Vagina (tissue), 2 donors: ENCODE measurements at places on chromosomes 12 and 14.

GRCh38 chr12:46470036-46470627, 97.6 kb upstream of the SLC38A2 start:
- H3K4me1 ChIP-seq: peaks cover 22% of the 10 kb centered on the region
- no peak for DNase-seq
- H3K36me3 ChIP-seq: no peaks in the 10 kb centered on the region
- no peak overlapping the region for H3K4me3 ChIP-seq

DNA sequence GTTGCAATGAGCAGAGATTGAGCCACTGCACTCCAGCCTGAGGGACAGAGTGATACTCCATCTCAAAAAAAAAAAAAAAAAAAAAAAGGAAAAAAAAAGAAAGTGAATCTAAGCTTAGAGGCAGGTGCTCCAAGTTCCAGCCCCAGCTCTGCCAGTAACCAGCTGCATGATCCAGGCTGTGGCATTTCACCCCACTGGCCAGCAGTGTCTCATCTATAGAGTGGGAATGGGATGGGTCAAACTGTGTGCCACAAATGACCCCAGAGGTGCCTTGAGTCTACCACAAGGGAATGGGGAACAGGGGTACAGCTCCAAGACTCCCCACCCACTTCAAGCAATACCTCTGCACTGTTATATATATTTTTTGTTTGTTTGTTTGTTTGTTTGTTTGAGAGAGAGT, 5.0 kb downstream of the PLEKHD1 start:
- H3K27me3 ChIP-seq: no peaks in the 10 kb centered on the region
- peaks cover 5% of the 10 kb centered on the region for H3K4me1 ChIP-seq
- no peaks in the 10 kb centered on the region for H3K36me3 ChIP-seq
- no peak for DNase-seq
- H3K27ac ChIP-seq: no peak overlapping the region

DNA sequence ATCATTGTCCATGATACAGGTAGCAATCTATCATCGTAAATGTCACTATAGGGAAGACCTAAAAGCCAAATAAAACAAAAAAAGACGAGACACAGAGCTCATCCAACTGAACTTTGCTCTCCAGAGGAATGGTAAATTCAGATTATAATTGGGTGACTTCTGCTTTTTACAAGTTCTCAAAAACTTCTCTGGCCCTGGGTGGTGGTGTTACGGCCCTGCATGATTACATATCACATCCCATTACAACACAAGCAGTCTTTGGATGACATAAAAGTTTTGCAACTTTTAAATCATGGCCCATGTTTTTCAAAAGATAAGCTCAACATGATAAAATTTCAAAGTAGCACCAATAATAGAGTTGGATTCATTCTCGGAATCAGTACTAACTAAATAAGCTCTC, 299.6 kb downstream of the DIO2 start:
- H3K27me3 ChIP-seq: no peaks in the 10 kb centered on the region
- no peaks in the 10 kb centered on the region for H3K4me1 ChIP-seq
- no peaks in the 10 kb centered on the region for H3K36me3 ChIP-seq
- no peak overlapping the region for H3K27ac ChIP-seq

DNA sequence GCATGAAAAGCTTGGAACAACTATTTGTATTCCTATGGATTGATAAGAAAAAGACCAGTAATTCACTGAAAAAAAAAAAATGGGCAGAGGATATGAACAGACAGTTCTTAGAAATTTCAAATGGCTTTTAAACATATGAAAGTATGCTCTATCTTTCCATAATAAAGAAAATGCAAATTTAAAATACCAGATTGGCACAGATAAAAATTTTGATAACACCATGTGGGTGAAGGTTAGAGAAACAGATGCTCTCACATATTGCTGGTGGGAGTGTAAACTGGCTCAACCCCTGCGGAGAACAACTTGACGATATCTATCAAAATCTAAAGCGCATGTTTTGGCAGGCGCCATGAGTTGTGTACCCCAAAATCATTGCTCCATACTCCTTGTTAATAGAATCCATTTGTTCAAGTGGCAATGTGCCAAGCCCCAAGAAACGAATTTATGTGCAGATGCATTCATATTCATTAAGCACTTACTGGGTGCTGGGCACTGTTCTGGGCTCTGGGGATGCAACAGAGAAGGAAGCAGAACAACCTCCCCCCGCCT, 29.5 kb upstream of the TMPO start:
- H3K4me3 ChIP-seq: no peak overlapping the region
- H3K27ac ChIP-seq: no peak overlapping the region
- H3K27me3 ChIP-seq: no peaks in the 10 kb centered on the region
- no peaks in the 10 kb centered on the region for H3K36me3 ChIP-seq

GRCh38 chr12:86122846-86123468, 133.2 kb downstream of the MGAT4C start:
- H3K27ac ChIP-seq: no peak overlapping the region
- no peak for DNase-seq
- H3K4me1 ChIP-seq: no peaks in the 10 kb centered on the region
- no peaks in the 10 kb centered on the region for H3K27me3 ChIP-seq

- no peaks in the 10 kb centered on the region for H3K36me3 ChIP-seq
- no peak for DNase-seq
- H3K4me1 ChIP-seq: no peaks in the 10 kb centered on the region
- H3K27ac ChIP-seq: no peak overlapping the region
- no peak overlapping the region for H3K4me3 ChIP-seq
Measured at GRCh38 chr14:79786522-79786921, 424.8 kb downstream of the DIO2 start.

DNA sequence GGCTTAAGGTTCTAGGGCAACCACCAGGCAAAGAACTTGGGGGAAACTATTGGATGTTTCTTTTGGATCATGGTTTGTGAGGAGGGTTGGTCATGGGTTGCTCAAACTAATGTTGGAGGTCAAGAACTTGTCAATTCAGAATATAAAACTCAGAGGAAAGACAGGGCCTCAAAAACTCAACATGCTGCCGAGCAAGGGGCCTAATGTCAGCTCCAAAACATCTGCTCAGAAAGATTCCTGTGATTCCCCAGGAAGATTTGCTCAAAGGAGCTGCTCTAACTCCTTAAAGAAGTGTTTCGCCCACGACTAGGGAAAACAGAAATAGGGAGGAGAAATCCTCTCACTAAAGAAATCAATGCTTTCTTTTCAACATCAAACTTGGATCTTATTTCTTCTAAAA, 3.7 kb upstream of the IGF1 start:
- no peak overlapping the region for H3K4me3 ChIP-seq
- no peak for DNase-seq

- H3K36me3 ChIP-seq: no peaks in the 10 kb centered on the region
- DNase-seq: no peak
- H3K4me3 ChIP-seq: no peak overlapping the region
- no peaks in the 10 kb centered on the region for H3K27me3 ChIP-seq
Measured at GRCh38 chr14:83632375-83632774, 1897.6 kb upstream of the FLRT2 start.

DNA sequence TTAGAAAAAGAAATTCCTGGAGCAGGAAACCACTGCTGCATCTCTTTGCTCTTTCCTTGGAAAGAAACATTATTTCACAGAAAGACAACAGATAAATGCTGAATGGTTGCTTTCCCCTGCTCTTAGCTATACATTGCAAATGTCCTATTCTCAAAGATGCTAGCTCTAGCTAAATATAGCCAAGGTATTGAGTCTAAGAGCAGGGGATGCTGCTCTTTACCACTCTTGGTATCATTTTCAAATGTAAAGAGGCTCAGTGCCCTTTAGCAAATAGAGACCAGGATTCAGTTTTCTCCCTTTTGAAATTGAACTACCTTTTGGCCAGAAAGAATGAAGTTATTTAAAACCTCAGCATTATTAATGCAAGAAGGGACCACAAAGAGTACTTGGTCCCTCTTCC, 104.0 kb upstream of the FUT8 start:
- DNase-seq: no peak
- no peaks in the 10 kb centered on the region for H3K36me3 ChIP-seq
- H3K27ac ChIP-seq: no peak overlapping the region
- no peaks in the 10 kb centered on the region for H3K27me3 ChIP-seq

DNA sequence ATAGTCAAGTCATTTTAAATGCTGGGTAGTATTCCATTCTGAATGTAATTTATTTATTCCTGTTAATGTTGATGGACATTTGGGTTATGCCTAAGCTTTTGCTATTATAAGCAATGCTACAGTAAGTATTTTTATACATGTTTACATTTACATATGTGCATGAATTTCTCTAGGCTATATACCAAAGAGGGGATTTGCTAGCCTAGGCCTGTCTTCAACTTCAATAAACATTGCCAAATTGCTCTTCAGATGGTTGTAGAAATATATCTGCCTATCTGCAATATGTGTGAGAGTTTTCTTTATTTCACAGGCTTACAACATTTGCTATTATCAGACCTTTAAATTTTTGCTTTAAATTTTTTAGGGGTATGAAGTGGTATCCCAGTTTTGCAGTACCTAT, 87.0 kb downstream of the MIPOL1 start:
- no peak overlapping the region for H3K27ac ChIP-seq
- no peaks in the 10 kb centered on the region for H3K4me1 ChIP-seq
- no peaks in the 10 kb centered on the region for H3K27me3 ChIP-seq
- H3K36me3 ChIP-seq: peaks cover 11% of the 10 kb centered on the region
- DNase-seq: no peak
- H3K4me3 ChIP-seq: no peak overlapping the region

GRCh38 chr14:51240804-51241380, 845 bp downstream of the TMX1 start:
- peaks cover 13% of the 10 kb centered on the region for H3K36me3 ChIP-seq
- H3K27me3 ChIP-seq: no peaks in the 10 kb centered on the region
- no peak for DNase-seq
- H3K4me3 ChIP-seq: peak overlapping the region; percentile 92

DNA sequence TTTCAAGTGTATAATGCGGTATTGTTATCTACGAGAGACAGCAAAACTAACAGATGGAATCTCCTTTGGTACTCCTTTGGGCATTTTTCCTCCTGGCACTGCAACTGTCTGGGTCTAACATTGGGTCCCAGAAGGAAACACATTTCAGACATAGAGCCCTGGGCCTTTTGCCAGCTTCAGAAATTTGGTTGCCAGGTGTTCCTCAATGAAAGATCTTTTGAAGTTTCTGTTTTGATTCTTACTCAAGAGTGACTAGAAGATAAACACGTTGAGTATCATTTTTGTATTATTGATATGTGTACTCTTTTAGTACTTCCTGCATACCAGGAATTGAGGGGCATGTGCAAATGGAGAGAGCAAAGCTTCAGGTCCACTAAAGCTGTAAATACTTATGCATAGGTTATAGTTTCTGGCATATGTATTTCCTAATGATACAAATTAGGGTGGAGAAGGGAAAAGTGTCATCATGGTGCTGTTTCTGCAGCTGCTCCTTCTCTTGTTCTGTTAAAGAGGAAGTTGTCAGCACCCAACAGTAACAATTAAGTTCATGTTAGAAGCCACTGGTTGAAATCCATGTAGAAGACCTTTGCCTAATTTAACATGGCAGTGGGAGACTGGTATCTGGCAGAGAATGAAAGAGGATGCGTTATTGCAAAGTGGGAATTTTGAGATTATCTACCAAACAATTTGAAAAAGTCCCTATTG, 53.5 kb downstream of the SLC38A6 start:
- no peaks in the 10 kb centered on the region for H3K27me3 ChIP-seq
- H3K4me3 ChIP-seq: no peak overlapping the region
- no peaks in the 10 kb centered on the region for H3K4me1 ChIP-seq
- H3K27ac ChIP-seq: no peak overlapping the region
- no peak for DNase-seq

DNA sequence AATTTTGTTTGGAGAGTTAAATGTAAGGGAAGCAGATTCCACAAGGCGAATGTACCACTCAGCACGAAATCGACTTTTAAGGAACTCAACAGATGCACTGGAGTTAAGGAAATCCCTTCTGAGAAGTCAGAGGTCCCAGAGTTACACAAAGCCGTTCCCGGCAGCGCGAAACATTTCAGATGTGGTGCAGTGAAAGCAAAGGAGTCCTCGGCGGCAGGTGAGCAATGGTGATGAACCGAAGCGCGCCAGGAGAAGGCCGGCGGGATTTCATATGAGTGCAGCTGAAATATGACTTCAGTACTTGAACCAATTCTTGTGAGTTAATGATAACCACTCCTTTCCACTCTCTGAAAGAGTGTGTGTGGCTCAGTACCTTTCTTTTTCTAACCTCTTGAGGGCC, 183.2 kb downstream of the GRIP1 start:
- H3K36me3 ChIP-seq: no peaks in the 10 kb centered on the region
- no peaks in the 10 kb centered on the region for H3K4me1 ChIP-seq
- no peak overlapping the region for H3K27ac ChIP-seq
- H3K27me3 ChIP-seq: no peaks in the 10 kb centered on the region

- H3K27ac ChIP-seq: no peak overlapping the region
- no peak for DNase-seq
- H3K36me3 ChIP-seq: no peaks in the 10 kb centered on the region
- no peaks in the 10 kb centered on the region for H3K27me3 ChIP-seq
- H3K4me3 ChIP-seq: no peak overlapping the region
Measured at GRCh38 chr14:66238969-66239368, 247.2 kb upstream of the CCDC196 start.

- H3K27me3 ChIP-seq: no peaks in the 10 kb centered on the region
- no peak for DNase-seq
- H3K4me1 ChIP-seq: no peaks in the 10 kb centered on the region
- H3K36me3 ChIP-seq: no peaks in the 10 kb centered on the region
- H3K4me3 ChIP-seq: no peak overlapping the region
- no peak overlapping the region for H3K27ac ChIP-seq
Measured at GRCh38 chr12:69459477-69459876, 10.7 kb upstream of the FRS2 start.

DNA sequence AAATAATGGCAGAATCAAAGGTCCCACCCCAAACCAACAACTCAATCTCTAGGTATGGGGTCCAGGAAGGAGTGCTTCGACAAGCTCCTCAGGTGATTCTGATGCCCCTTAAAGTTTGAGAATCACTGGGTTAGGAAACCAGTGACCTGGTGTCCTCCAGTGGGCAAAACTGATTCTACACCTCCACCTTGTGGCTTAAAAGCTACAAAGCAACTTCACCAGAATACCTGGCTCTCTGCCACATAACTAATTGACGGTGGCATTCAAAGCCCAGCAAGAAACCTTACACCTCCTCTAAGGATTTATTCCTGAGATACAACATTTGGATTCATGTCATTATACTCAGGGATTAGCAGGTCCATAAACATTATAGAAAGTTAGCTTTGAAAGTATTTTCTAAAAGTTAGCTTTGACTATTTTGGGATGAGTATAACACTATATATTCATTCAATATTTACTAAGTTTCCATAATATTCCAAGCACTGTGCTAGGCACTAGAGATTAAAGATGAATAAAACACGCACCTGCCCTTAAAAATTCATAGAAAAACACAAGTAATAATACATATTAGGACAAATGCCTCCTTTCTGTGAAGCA, 45.4 kb downstream of the DCAF5 start:
- no peak overlapping the region for H3K27ac ChIP-seq
- no peaks in the 10 kb centered on the region for H3K27me3 ChIP-seq
- no peak overlapping the region for H3K4me3 ChIP-seq
- H3K4me1 ChIP-seq: no peaks in the 10 kb centered on the region
- H3K36me3 ChIP-seq: peaks cover 20% of the 10 kb centered on the region
- DNase-seq: no peak

DNA sequence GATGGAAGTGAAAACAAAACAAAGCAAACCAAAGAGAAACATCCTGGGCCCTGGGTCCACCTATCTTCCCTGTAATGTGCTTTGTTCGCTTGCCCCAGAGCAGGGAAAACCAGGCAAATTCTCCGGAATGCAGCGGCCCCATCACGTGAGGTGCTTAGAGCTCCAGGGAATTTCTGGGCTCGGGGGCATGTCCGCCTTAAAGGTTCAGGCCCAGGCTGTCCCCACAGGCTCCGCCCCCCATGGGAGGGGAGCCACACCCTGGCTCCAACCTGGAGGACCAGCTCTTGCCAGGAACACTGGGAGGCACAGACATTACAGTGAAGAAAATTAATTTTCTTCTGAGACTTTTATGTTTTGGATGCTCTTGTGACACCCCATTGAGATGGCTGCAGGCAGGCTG, 69.9 kb downstream of the RBM19 start:
- H3K4me1 ChIP-seq: peaks cover 7% of the 10 kb centered on the region
- H3K36me3 ChIP-seq: no peaks in the 10 kb centered on the region
- H3K4me3 ChIP-seq: no peak overlapping the region
- H3K27me3 ChIP-seq: no peaks in the 10 kb centered on the region
- H3K27ac ChIP-seq: no peak overlapping the region
- DNase-seq: no peak
